ENCODE measurements at places on chromosomes 2 and 18. TPM values are rescaled to one million over a fixed set of nuclear protein-coding genes. Genes with fewer than 3 reads are reported as not detected.

- DNase-seq, result peak; percentile 60
Observed at GRCh38 chr2:96679848-96680247, 37.3 kb downstream of the FER1L5 start.

DNA sequence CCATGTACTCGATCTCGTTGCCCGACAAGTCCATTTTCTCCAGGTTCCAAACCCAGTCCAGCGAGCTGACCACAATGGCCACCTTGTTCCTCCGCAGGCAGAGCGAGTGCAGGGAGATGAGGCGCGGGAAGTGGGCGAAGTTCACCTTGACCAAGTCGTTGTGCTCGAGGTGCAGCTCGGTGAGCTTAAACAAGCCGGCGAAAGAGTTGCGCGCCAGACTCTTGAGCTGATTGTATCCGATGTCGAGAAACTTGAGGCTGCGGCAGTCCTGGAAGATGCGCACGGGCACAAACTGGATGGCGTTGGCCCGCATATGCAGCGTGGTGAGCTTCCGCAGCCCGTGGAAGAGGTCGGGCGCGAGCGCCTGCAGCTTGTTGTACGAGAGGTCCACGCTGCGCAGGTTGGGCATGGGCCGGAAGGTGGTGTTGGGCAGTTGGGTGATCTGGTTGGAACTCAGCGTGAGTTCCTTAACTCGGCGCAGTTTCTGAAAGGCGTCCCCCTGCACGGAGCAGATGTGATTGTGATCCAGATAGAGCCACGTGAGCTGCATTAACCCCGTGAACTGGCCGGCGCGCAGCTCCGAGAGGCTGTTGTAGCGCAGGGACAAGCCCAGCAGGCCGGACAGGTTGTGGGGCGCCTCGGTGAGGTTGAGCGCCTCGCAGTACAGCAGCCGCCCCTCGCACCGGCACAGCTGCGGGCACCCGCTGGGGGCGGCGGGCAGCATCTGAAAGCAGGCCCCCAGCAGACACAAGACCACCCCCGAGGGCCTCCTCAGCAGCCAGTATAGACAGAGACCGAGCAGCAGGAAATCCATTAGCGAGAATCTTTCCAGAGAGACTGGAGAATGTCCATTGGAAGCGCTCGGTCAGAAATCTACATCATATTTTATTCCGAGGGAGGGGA lies 1.3 kb downstream of the LRRTM1 start:
- DNase-seq, result peak; percentile 20

The ILKAP gene
- 23.4 TPM for total RNA-seq

DNA sequence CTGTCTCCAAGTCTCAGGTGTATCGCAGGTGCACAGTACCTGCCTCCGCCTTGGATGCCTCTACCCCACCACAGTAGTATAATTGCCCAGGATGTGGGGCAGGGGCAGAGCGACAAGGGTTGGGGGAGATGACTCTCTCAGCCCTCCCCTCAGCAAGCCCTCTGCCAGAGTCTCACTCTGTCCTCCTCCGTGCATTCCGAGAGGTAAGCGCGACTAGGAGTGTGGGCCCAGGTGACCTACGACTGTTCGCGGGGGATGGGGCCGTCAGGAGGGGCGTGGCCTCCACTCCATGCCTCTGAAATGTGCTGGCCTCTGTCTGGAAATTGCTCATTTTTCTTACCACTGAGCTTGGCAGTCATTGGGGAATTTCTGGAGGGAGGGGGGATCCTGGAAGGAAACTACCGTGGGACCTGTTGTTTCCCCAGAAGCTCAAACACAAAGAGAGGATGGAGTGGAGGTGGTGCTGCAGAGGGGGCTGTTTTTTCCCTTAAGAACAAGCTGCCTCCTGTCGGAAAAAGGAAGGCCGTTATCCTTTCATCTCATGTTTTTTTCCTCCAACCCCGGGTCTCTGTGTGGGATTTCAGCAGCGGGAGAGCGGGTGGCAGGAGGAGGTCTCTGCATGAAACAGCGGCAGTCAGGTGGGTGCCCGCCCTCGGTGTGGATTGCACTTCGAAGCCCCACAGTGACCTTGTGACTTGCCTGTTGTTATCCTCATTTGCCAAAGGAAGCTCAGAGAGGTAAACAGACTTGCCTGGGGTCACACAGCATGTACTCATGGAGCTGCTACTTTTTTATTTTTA lies 13.0 kb upstream of the RALB start:
- peak; percentile 80 for DNase-seq

The ITGB6 gene
- 0.86 TPM for total RNA-seq

DNA sequence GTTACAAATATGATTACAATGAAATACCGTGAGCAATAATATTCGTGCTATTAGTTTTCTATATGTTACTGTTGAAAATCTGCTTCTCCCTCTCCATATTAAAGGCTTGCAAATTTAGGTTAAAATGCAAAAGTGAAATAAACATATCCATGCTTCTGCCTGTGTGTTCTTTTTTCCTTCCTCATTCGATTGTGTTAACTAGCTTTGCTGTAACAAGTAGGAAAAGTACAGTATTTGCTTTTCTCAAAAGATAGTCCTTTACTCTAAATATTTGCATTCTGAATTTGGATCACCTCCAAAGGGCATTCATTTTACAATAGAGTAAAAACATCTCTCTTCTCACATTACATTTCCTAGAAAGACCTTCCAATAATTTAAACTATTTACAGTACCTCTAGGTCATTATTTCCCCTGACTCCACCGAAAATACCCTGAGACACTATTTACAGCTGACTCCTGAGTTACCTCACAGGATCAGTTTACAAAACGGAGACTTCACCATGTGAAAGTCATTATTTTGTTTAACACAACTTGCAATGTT lies 835.0 kb upstream of the FANCL start:
- no peak for DNase-seq

The ORMDL1 gene
- 40.2 TPM for total RNA-seq

The UGGT1 gene
- total RNA-seq, result 31.3 TPM

The PRKAG3 gene
- 0.18 TPM for total RNA-seq

- no peak for DNase-seq
Observed at GRCh38 chr2:223220658-223220925, 168.6 kb downstream of the KCNE4 start.

GRCh38 chr2:237685408-237685807 lies 58.0 kb downstream of the LRRFIP1 start:
- DNase-seq, result no peak

GRCh38 chr2:8567469-8568260 lies 114.2 kb upstream of the ID2 start:
- DNase-seq, result no peak

DNA sequence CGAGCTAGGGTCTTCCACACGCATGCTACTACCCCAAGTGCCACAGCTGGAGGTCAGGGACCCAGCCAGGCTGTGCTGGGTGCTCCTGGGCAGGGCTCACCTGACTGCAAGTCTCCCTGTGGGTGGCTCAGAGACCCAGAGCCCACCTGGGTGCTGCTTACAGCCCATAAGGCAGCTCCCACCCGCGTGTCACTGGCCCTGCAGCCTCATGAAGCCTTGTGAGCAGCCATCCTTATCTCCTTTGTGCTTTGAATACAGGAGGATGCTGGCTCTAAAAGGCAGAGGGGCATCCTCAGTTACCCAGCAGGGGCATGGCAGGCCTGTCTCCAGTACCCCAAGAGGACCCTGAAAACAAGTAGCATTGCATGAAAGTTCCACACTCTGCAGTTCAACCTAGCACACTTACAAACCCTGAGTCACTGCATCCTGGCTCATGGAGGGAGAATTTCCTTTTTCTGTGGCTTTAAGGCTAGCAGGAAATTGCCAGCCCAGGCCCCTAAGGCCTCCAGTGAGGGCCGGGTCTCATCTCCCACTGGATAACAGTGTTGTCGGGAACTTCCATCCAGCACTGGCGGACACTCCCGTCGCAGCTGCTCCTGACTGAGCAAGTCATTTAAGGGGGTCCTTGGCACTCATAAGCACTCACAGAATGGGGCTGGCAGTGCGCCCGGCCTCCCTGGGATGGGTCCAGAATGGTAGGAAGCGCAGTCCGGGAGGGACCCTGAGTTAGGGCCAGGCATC lies 137.1 kb downstream of the RPIA start:
- DNase-seq, result peak; percentile 56

The MLPH gene
- 121 TPM for total RNA-seq

DNA sequence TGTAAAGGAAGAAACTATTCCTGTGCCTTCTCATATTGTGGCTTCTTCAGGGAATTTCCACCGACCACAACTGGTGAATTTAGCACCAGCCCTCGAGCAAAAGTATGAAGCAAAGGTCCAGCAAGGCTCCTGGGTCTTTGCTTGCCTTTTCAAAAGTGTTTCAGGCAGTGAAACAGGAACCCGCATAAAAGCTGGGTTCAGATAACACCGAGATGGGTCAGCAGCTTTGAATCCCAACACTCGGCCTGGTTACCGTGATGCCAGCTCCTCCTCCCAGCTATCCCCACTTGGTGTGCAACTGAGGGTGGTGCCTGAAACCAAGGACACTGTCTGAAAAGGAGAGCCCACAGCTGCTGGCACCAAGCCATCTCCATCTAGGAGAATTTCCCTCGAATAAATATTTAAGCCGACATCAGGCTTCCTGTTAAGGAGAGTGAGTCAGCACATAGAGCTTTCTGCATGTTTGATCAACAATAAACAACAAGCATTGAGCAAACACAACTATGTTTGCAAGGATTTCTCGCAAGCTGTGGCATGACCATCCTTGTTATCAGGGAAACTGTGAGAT lies 69.5 kb downstream of the ANTXR1 start:
- peak; percentile 66 for DNase-seq

DNA sequence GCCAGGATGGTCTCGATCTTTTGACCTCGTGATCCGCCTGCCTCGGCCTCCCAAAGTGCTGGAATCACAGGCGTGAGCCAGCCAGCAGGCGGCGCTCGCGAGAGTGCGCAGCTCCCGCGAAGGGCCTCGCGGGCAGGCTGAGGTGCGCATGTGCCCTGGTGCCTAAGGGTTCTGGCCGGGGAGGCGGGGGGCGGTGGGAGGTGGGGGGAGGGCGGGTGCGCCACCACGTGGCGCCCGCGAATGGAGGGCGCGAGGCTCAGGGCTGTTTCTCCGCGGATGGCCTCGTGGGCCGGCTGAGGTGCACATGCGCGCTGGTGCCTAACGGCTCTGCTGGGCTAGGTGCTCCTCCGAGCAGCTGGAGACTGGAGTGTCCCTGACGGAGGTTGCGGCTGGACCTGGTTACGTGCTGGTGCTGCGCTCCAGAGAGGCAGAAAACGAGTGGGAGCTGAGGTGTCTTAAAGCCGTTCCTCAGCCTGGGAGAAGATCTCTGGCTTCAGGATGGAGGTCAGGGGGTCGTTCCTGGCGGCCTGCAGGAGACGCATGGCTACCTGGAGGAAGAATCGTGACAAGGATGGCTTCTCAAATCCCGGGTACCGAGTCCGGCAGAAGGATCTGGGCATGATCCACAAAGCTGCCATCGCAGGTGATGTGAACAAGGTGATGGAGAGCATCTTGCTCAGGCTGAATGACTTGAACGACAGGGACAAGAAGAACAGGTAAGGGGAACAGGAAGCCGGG lies at the start of gene ANKRD62:
TSS of gene ANKRD62 (plus strand) at position 324 of the 738 bp plus-strand sequence. CDS start at position 499, 175 bp downstream.
- no peak for DNase-seq

- DNase-seq, result no peak
Observed at GRCh38 chr2:181408861-181409260, 48.3 kb upstream of the ITGA4 start.

The REG1B gene
- total RNA-seq, result not detected

GRCh38 chr18:5543773-5544389 lies at the start of gene EPB41L3:
Gene EPB41L3, minus strand, starts transcription at chr18:5543997. Its CDS starts 54,814 bp downstream, at chr18:5489183.
- peak; percentile 77 for DNase-seq

DNA sequence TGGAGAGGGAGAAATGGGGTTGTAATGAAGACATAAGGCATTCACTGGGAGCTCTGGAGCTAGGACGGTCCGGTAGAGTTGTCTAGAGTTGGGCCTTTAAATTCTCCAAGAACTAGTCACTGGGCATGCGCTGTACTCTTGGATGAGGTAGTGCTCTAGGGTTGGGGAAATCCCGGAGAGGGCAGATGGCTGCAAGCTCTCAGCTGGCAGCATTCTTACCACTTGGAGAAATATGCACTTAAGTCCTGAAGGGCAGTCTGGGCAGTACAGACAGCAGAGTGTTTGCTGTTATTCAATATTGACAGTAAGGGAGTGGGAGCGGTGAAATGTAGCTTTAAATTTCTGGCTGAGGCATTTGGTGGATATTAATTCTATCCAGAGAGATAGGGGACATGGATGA lies 214.6 kb downstream of the RDH14 start:
- peak; percentile 28 for DNase-seq

DNA sequence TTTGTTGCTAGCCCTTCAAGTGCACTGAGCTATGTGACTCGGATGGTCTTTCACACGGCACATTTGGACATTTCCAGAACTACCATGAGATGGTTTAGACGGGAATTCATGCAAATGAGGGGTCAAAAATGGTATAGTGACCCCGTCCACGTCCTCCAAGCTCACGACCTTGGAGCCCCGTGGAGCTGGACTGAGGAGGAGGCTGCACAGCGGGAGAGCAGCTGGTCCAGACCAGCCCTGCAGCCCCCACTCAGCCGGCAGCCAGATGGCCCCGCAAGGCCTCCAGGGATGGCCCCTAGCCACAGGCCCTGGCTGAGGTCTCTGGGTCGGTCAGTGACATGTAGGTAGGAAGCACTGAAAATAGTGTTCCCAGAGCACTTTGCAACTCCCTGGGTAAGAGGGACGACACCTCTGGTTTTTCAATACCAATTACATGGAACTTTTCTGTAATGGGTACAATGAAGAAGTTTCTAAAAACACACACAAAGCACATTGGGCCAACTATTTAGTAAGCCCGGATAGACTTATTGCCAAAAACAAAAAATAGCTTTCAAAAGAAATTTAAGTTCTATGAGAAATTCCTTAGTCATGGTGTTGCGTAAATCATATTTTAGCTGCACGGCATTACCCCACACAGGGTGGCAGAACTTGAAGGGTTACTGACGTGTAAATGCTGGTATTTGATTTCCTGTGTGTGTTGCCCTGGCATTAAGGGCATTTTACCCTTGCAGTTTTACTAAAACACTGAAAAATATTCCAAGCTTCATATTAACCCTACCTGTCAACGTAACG lies 88.8 kb downstream of the EPAS1 start:
- DNase-seq, result no peak

The TXNL1 gene
- total RNA-seq, result 71.9 TPM

The MYOM1 gene
- 351 TPM for total RNA-seq

The ATP6V1B1 gene
- 0.89 TPM for total RNA-seq

- DNase-seq, result no peak
Observed at GRCh38 chr18:32772581-32773381, at the start of gene KLHL14. Gene KLHL14, minus strand, starts transcription at chr18:32773023. Its CDS starts 2,432 bp downstream, at chr18:32770591.

DNA sequence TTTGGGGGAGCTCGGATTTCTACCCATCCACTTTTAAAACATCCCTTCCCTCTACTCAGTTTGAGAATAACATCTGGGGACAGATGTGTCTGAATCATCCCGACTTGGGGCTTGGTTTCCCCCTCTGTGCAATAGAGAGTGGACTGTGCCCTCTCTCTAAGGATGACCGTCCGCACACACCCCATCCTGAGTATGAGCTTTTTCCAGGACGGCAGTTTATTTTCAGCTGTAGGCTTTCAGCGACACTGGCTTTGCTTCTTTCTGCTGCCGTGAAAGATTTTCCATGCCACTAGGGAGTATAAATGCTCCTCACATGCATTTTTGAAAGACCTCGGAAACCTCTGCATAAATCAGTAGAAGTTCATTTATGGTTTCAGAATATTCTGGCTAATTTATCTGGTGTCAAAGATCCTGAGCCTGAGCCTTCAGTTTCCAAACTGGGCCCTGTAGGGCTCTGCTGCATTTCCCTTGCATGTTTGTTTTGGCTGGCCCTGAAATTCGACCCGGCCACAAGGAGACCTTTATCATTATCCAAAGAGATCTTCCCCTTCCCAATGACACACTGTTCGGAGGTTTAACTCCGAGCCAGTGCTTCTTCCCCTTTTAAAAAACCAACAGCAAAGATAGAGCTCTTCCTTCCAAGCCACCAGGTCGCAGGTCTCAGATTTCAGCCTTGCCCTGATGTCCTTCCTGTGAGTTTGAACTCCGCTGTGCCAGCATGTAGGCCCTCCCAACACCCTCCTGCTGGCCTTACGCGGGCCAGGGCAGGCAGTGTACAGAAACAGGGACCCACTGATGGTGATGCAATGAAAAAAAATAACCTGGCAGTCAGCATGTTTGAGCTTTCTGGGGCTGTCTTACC lies 53.3 kb downstream of the FECH start:
- no peak for DNase-seq
